Stimulated activated CD8-positive, alpha-beta memory T cell treated with anti-CD3 and anti-CD28 coated beads, Interleukin-4, amount 100 ng/mL, for 4 hours (primary cell): ENCODE measurements at places on chromosomes 2 and 18.

- DNase-seq: peak; percentile 79
These were observed 615 bp upstream of the CCNT2 start for GRCh38 chr2:134917888-134918525.

DNA sequence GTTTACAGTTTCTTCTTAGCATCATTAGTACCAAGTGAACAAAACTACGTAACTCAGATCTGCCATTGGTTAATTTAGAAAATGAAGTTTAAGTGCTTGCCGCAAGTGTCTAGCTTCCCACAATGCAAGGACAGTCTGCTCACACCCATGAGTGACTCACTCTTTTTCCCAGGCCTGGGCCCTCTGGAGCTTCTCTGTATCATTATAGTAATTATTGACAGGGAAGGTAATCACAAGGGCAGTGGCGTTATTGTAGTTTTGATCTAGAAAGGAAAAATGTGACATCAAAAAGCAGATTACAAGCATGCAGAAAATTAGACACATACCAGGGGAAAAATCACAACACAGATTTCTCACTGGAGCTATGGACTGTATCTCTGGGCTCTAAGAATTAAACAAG lies 38.5 kb downstream of the NPC1 start:
- DNase-seq: no peak

DNA sequence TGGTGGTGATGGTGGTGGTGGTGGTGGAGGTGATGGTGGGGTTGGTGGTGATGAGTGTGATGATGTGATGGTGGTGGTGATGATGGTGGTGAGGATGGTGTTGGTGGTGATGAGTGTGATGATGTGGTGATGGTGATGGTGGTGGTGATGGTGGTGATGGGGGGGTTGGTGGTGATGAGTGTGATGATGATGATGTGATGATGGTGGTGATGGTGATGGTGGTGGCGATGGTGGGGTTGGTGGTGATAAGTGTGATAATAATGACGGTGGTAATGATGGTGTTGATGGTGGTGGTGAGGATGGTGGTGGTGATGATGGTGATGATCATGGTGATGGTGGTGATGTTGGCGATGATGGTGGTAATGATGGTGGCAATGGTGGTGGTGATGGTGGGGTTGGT lies 67.7 kb downstream of the RRM2 start:
- no peak for DNase-seq

DNA sequence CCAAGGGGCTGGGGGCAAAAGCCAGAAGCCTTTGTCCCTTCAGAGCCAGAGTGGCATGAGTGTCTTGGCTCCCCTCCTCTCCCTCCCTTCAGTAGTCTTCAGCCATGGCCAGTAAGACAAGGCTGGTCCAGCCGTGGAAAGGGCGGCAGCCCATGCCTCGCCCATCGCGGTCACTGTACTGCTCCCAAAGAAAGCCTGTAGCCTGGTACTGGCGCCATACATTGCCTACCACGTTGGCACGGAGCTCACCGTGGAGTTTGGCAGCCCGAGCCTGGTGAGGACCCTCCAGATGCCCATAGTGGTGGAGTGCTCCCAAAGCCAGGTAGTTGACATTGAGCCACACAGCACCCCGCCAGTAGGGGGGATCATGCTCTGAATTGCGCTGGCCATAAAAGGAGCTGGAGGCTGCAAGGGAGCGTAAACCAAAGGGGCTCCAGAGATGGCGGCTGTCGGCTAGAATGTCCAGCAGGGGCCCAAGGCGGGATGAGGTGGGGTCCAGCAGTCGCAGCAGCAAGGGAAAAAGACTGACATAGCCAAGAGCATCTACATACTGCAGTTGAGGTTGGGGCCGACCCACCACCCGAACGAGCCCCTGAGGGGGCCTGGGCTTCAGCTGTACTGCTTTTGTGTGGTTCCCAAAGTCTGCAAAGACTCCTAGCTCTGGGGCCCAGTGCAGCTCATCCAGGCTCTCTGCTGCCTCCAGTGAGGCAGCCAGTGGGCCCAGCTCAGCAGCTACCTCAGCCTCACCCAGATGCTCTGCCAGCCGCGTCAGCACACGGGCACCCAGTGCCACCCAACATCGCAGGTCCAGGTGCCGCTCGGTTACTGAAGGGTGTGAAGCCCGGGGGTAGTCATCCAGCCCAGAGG lies 3.2 kb downstream of the WBP1 start:
- no peak for DNase-seq

DNA sequence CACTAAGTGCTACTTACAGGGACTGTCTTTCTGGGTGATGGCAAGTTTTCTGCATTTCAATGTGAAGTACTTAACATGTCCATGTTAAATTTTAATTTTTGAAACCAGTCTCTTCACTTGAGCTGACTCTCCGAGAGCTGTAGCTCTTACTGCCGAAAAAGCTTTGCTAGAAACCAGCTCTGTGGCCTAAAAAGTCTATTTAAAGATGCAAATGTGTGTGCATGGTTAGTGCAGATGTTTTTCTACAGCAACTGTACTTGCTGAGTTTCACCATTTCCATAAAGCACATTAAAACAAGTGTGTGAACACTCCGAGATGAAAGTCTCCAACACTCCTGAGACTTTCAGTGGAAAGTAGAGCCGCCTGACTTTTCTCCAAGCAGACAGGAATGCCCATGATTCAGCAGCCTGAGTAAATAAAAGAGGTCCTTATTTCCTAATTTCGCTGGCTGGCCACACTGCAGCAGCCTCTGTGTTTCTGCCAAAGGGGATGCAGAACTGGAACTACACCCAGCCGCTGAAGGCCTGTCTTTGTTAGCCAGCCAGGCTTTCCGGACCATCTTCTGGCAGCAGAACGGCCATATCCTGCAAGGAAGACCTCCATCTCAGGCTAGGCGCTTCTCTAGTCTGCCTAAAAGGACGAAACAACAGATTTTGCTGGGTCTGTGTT lies 121.2 kb downstream of the ZNF521 start:
- DNase-seq: no peak

DNA sequence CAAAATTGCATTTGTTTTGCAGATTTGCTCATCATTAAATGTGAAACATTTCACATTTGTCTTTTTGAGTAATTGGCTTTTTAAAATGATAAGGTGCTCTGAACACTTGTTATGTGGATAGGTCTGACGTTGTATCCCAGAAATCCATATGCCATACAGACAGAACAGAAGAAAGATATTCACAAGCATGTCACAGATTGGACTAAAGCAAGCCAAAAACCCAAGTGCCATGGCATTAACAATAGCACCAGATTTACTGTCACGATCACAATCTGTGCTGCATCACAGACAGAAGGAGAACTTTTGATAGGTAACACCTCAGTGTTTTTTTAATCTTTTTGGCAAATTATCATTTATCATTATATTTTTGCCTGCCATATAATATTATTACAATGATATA lies 272.6 kb downstream of the ARHGAP15 start:
- no peak for DNase-seq

DNA sequence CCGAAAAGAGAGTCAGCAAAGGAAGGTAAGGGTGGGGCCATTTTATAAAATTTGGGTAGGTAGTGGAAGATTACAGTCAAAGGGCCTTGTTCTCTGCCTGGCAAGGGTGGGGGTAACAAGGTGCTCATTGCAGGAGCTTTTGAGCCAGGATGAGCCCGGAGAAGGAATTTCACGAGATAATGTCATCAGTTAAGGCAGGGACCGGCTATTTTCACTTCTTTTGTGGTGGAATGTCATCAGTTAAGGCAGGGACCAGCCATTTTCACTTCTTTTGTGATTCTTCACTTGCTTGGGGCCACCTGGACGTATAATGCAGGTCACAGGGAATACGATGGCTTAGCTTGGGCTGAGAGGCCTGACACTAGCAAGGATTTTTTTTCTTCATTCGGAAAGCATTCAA lies 58.1 kb downstream of the CYP1B1 start:
- no peak for DNase-seq

GRCh38 chr2:163173591-163173990 lies 335.0 kb upstream of the KCNH7 start:
- DNase-seq: no peak

- DNase-seq: no peak
These were observed 227.8 kb downstream of the NDUFA10 start for GRCh38 chr2:239797316-239797715.

DNA sequence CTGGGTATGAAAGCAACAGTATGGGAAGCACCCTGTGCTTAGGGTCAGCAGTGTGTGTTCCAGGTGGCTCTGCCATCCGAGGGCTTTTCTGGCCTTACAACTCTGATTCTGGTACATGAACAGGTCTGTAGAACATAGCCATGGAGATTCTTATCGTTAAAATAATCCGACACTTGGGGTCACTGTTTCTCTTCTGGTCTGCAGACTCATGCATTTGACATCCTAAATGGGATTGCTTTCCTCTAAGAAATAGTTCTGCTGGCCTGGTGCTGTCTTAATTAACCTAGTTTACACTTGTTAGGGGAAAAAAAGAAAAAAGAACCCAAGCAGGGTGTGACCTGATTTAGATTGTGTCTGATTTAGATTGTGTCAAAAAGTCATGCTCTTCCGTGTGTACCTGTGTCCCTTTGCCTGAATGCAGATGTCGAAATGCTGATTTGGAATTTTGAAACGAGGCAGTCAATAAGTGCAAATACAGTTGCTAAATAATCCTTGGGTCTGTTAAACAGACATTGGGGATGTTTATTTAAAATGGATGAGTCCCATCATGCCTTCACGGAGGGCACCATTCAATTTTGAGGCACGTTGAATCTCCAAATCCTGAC lies 59.6 kb downstream of the TRPM8 start:
- DNase-seq: no peak

- no peak for DNase-seq
These were observed 6.0 kb upstream of the ANKRD29 start for GRCh38 chr18:23668731-23669130.

- DNase-seq: no peak
These were observed 40.3 kb upstream of the ZEB2 start for GRCh38 chr2:144560251-144560650.

DNA sequence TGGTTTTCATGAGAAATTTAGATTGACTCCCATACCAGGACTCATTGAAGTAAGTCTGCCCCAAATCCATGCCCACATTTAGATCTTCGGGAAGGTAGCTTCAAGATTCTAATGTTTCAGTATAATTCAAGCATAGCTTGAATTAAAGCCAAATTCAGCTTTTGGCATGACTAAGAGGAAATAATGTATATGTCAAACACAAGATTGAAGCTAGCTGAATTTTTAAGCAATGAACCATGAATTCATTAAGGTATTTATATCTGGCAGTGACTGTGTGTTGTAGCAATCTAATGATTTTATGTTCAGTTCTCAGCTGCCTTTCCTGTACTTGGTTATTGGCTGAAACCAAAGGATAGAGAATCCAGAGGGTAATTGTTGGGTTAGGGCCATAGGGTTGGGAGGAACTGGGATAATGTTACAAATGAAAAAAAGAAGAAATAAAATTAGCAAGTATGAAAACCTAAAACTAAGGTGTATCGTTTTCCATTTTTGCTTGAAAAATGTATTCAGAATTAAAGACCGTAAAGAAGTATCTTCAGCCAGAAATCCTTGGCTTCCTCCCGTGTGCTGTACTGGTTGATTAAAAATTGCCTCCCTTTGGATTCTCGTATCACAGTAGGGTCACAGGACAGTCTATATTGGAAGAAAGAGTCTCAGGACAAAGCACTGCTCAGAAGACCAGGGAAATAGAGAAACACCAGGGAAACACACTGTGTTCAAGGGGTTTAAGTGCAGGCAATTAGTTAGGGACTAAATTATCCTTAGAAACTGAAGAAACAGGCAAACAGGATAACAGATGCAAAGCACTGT lies 119.0 kb upstream of the FN1 start:
- DNase-seq: no peak

DNA sequence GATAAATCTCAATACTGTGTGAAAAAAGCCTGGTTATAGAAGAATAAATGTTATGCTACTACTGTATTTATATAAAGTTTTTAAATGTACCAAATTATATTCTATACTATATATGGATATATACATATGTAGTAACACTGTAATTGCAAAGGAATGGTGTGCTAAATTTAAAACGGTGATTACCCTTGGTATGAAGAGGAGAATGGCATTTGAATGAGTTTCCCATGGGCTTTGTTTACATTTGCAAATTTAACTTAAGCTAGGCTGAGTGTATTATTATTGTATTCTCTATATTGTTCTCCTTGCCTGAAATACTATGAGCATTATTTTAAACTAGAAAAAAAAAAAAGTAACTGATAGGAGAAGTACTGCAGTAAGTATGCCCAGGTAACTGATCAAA lies 4.7 kb upstream of the SP3 start:
- DNase-seq: no peak

GRCh38 chr2:200050921-200051610 lies 95.7 kb downstream of the MAIP1 start:
- no peak for DNase-seq

DNA sequence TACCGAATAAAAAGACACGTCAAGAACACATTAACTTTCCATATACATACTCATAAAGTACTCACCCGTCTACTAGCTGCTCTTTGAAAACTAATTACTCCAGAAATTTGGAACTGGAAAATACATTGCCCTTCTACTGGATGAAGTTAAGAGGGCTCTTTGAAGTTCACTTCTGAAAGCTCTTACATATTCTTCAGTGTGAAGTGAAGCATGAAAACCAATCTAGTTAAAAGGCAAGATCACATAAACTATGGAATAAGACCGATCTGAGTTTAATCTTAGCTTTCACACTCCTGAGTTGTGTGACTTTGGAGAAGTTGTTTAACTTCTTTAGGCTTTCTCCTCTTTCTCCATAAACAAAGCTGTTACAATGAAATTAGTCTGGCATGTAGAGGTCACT lies 38.5 kb downstream of the REV1 start:
- DNase-seq: no peak

GRCh38 chr18:49869354-49869753 lies 56.0 kb upstream of the ACAA2 start:
- DNase-seq: no peak

- no peak for DNase-seq
These were observed 34.1 kb upstream of the SP3 start for GRCh38 chr2:173999272-173999671.

GRCh38 chr18:32937066-32937465 lies 164.2 kb upstream of the KLHL14 start:
- DNase-seq: no peak

DNA sequence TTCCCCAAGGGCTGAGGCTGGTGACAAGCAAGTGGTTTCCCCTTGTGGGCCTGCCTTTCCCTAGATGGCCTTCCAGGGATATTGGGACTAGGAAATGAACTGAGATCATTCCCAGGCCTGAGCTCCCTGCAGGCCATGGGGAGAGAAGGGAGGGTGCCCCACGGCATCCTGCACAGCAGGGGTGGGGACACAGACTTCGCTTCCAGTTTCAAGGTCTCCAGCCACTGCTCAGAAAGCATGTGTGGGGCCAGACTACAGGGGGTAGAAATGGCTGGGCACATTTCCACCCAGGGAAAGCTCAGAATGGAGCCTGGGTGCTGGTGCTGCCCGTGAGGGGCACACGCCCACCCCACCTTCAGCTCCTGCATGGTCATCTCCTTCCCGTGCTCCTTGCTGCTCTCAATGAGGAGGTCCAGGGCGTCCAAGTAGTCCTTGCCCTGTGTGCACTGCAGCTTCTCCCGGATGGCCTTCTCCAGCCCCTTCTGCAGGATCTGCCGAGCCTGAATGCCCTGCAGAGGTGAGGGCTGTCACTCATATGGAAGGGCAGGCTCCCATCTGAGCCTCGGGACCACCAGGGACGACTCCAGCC lies 13.2 kb downstream of the CYP26B1 start:
- no peak for DNase-seq
